ENCODE measurements at places on chromosomes 4 and X. TPM values are rescaled to one million over a fixed set of nuclear protein-coding genes. Genes with fewer than 3 reads are reported as not detected.

FOXP3 gene
- not detected for total RNA-seq

FGB gene
- total RNA-seq = not detected

AKAP14 gene
- not detected for total RNA-seq

TDO2 gene
- not detected for total RNA-seq

YIPF6 gene
- 35.6 TPM for total RNA-seq

RBMX gene
- 338 TPM for total RNA-seq

UGT8 gene
- 2.3 TPM for total RNA-seq

NAP1L3 gene
- total RNA-seq = 14.0 TPM

TRO gene
- total RNA-seq = 21.1 TPM

PPP1R2C gene
- not detected for total RNA-seq

GABRE gene
- total RNA-seq = 286 TPM

PDCL2 gene
- not detected for total RNA-seq

TMEM47 gene
- total RNA-seq = 366 TPM

GRIA3 gene
- 6.0 TPM for total RNA-seq

MTCP1 gene
- total RNA-seq = 7.4 TPM

DNA sequence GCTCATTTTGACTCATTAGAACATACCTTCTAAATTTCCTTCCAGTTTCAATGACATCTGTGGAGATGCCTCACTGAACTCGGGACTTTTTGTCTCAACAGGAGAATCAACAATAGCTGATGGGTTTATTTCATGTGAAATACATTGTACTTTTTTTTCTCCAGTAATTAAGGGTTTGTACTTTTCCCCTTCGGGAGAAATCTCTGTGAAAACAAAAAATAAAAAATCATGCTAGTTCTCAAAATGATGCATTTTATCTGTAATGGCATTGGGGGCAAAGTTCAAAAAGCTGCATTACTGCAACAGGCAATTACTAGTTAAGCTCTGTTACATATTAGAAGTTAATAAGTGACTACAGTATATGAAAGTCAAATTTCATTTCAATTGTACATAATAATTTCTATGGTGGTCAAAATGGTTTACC lies 167.3 kb upstream of the SH3RF1 start:
- no peak for DNase-seq
- H3K36me3 ChIP-seq = no peaks in the 10 kb centered on the region
- H3K27me3 ChIP-seq = no peaks in the 10 kb centered on the region
- H3K4me1 ChIP-seq = peaks cover 28% of the 10 kb centered on the region
- H3K4me3 ChIP-seq = no peak overlapping the region
- H3K27ac ChIP-seq = no peak overlapping the region

GRCh38 chr4:111959222-111959621 lies 186.0 kb upstream of the FAM241A start:
- H3K4me1 ChIP-seq = no peaks in the 10 kb centered on the region
- no peaks in the 10 kb centered on the region for H3K27me3 ChIP-seq
- no peaks in the 10 kb centered on the region for H3K36me3 ChIP-seq
- H3K27ac ChIP-seq = no peak overlapping the region

DNA sequence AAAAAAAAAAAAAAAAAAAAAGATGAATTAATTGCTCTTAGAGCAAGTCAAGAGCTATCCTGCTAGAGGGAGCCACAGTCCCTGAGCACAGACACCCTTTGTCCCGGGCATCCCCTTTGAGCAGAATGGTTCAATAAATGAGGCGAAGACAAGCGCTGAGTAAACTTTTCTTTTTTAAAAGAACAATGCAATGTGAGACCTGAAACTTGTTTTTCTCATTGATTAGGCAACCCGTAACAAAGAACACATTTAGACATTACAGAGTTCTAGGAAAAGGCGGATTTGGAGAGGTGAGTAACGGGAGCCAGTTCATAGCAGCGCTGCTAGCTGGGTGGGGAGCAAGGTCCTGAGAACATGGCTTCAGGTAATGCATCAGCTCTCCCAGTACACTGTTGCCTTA lies 46.1 kb downstream of the GRK4 start:
- H3K36me3 ChIP-seq = no peaks in the 10 kb centered on the region
- no peak for DNase-seq
- no peaks in the 10 kb centered on the region for H3K27me3 ChIP-seq
- no peak overlapping the region for H3K4me3 ChIP-seq
- H3K27ac ChIP-seq = no peak overlapping the region
- peaks cover 11% of the 10 kb centered on the region for H3K4me1 ChIP-seq

DNA sequence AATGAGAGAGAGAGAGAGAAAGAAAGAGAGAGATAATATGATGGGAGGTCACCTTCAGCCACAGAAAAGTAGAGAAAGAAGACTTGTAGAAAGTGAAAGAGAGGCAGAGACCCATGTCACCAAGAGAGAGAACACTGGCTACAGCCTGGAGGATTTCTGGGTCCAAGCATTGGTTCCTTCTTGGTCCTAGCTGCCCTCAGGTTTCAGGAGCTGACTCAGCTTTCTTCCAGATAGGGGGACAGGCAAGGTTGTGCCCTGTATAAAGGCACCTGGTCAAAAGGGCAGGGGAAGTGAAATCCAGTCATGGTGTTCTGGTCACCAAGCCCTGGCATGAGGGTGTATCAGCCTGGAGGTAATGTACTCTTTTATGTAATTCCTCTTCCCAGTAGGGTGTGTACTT lies 47.5 kb upstream of the XK start:
- no peaks in the 10 kb centered on the region for H3K27me3 ChIP-seq
- DNase-seq = no peak
- H3K36me3 ChIP-seq = no peaks in the 10 kb centered on the region
- H3K4me3 ChIP-seq = no peak overlapping the region
- H3K4me1 ChIP-seq = no peaks in the 10 kb centered on the region
- H3K27ac ChIP-seq = no peak overlapping the region

GRCh38 chr4:101774807-101775206 lies 15.7 kb upstream of the BANK1 start:
- H3K27me3 ChIP-seq = no peaks in the 10 kb centered on the region
- no peak overlapping the region for H3K27ac ChIP-seq
- no peak overlapping the region for H3K4me3 ChIP-seq
- no peaks in the 10 kb centered on the region for H3K4me1 ChIP-seq

DNA sequence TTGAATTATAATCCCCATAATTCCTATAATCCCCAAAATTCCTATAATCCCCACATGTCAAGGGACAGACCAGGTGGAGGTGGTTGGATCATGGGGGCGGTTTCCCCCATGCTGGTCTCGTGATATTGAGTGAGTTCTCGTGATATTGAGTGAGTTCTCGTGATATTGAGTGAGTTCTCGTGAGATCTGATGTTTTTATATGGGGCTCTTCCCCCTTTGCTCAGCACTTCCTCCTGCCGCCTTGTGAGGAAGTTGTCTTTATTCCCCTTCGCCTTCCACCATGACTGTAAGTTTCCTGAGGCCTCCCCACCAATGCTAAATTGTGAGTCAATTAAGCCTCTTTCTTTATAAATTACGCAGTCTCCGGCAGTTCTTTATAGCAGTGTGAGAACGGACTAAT lies 36.6 kb upstream of the GPR78 start:
- no peaks in the 10 kb centered on the region for H3K27me3 ChIP-seq
- H3K27ac ChIP-seq = no peak overlapping the region
- H3K4me3 ChIP-seq = no peak overlapping the region
- H3K4me1 ChIP-seq = no peaks in the 10 kb centered on the region
- DNase-seq = no peak

- DNase-seq = no peak
- no peaks in the 10 kb centered on the region for H3K27me3 ChIP-seq
- H3K4me1 ChIP-seq = no peaks in the 10 kb centered on the region
- no peaks in the 10 kb centered on the region for H3K36me3 ChIP-seq
- H3K27ac ChIP-seq = no peak overlapping the region
- H3K4me3 ChIP-seq = no peak overlapping the region
Measured at GRCh38 chrX:129007631-129008030, 515.7 kb downstream of the SMARCA1 start.

DNA sequence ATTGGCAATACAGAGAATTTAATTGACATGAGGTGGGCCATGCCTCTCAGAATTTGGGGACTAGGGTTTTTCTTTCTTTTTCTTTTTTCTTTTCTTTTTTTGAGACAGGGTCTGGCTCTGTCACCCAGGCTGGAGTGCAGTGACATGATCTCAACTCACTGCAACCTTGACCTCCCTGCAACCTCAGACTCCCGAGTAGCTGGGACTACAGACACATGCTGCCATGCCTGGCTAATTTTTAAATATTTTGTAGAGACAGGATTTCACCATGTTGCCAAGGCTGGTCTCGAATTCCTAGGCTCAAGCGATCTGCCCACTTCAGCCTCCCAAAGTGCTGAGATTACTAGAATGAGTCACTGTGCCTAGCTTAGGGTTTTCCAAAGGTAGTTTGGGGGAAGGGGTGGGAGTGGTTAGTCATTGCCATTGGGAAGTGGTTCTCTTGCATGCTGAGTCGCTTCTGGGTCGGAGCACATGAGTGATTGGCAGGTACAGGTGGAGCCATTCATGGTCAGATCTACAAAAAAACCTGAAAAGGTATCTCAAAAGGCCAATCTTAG lies 54.5 kb downstream of the MID2 start:
- no peaks in the 10 kb centered on the region for H3K4me1 ChIP-seq
- no peak for DNase-seq
- no peaks in the 10 kb centered on the region for H3K36me3 ChIP-seq
- H3K27me3 ChIP-seq = no peaks in the 10 kb centered on the region
- H3K27ac ChIP-seq = no peak overlapping the region

DNA sequence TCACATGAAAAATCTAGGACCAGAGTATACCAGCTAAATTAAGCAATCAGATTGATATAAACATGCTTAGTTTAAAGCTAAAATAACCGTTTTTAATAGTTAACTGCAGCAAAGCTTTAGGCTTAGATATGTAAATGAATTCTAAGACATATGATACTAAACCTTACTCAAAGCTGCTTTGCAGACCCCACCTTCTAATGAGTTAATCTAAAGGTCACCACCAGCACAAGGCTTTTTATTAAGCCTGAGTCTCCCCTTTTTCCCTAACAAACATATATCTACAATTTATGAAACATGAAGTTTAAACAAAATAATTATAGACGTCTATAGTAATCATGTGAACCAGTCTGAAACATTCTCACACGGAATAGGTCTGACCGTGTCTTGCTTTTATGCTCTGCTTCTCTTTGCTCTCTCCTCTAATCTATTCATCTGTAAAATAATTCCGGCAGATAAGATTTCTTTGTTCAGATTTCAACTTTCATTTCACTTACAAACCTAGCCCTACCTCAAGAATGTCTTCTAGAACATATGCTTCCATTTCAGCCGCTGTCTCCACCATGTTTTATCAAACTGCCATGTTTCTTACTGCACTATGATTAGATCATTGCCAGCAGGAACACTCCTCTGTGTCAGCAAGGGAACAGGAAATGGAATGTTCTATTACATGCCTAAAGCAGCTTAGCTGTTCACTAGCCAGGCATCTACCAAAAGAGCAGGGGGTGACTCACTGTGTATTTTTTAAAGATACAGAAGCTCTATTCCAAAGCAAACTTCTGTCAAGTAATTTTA lies 35.9 kb downstream of the ANKRD17 start:
- peak; percentile 11 for DNase-seq
- peak overlapping the region; percentile 63 for H3K27ac ChIP-seq
- peaks cover 30% of the 10 kb centered on the region for H3K4me1 ChIP-seq
- H3K36me3 ChIP-seq = no peaks in the 10 kb centered on the region

DNA sequence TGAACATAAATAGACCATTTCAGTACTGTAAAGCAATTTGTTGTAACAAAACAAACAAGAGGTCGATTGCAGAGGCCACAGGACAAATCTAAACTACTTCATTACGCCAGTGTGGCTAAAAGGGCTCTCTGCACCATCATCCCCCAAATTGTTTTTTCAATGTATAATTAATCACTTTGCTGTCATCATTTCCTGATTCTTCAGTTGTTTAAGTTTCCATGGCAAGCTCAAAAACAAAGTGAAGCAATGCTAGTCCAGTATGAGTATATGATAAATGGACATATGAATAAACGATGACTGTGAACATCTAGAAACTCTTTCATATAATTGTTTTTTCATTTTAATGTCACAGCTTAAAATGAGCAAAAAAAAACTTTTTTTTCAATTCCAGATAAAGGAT lies 235.4 kb upstream of the FGF13 start:
- H3K4me3 ChIP-seq = no peak overlapping the region
- H3K27ac ChIP-seq = no peak overlapping the region
- H3K4me1 ChIP-seq = no peaks in the 10 kb centered on the region
- no peaks in the 10 kb centered on the region for H3K27me3 ChIP-seq
- no peak for DNase-seq

GRCh38 chr4:139207873-139208403 lies 30.9 kb upstream of the ELF2 start:
- H3K4me3 ChIP-seq = no peak overlapping the region
- no peaks in the 10 kb centered on the region for H3K27me3 ChIP-seq
- no peaks in the 10 kb centered on the region for H3K4me1 ChIP-seq
- DNase-seq = no peak

DNA sequence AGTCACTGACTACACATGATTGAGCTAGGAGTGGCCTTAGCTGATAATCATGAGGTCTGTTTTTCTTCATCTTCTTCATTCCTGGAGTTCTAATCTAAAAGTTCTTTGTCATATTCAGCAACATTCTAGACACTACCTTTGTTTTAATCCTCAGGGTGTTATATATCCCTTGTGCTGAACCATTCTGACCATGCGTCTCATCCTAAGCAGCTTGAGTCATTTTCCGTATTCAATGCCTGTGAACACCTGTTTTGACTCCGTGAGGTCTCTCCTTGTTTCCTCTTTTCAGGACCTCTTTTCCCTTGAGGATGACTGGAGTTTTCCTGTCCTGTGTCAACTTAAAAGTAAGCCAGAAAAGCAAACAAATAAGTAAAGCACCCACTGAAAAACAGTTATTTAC lies 597.9 kb downstream of the GBA3 start:
- H3K27me3 ChIP-seq = no peaks in the 10 kb centered on the region
- no peak for DNase-seq
- no peaks in the 10 kb centered on the region for H3K36me3 ChIP-seq
- no peaks in the 10 kb centered on the region for H3K4me1 ChIP-seq
- no peak overlapping the region for H3K4me3 ChIP-seq
- H3K27ac ChIP-seq = no peak overlapping the region

GRCh38 chrX:151983186-151983585 lies 8.7 kb upstream of the GABRE start:
- no peak overlapping the region for H3K4me3 ChIP-seq
- H3K36me3 ChIP-seq = no peaks in the 10 kb centered on the region
- no peaks in the 10 kb centered on the region for H3K27me3 ChIP-seq
- no peak for DNase-seq
- H3K27ac ChIP-seq = no peak overlapping the region

- no peaks in the 10 kb centered on the region for H3K36me3 ChIP-seq
- no peak for DNase-seq
- H3K27me3 ChIP-seq = no peaks in the 10 kb centered on the region
- H3K4me1 ChIP-seq = peaks cover 4% of the 10 kb centered on the region
- H3K27ac ChIP-seq = no peak overlapping the region
Measured at GRCh38 chrX:23884427-23885024, 23.2 kb downstream of the APOO start.

GRCh38 chrX:150941580-150941979 lies 41.6 kb upstream of the HMGB3 start:
- H3K27me3 ChIP-seq = no peaks in the 10 kb centered on the region
- no peak overlapping the region for H3K27ac ChIP-seq
- no peaks in the 10 kb centered on the region for H3K4me1 ChIP-seq
- no peak for DNase-seq
- H3K4me3 ChIP-seq = no peak overlapping the region

GRCh38 chrX:40179283-40179682 lies 81.5 kb upstream of the BCOR start:
- H3K27me3 ChIP-seq = no peaks in the 10 kb centered on the region
- no peaks in the 10 kb centered on the region for H3K36me3 ChIP-seq
- no peak for DNase-seq
- no peak overlapping the region for H3K4me3 ChIP-seq
- H3K27ac ChIP-seq = no peak overlapping the region
